ENCODE measurements at places on chromosomes 2 and 18. TPM values are rescaled to one million over a fixed set of nuclear protein-coding genes. Genes with fewer than 3 reads are reported as not detected.

GRCh38 chr18:9418047-9418690, 57.1 kb upstream of the RALBP1 start:
- no peak for DNase-seq

GRCh38 chr2:199219551-199219950, 238.2 kb downstream of the SATB2 start:
- no peak for DNase-seq

- peak; percentile 84 for DNase-seq
Observed at GRCh38 chr18:76803814-76804213, 18.5 kb upstream of the ZNF236 start.

DNA sequence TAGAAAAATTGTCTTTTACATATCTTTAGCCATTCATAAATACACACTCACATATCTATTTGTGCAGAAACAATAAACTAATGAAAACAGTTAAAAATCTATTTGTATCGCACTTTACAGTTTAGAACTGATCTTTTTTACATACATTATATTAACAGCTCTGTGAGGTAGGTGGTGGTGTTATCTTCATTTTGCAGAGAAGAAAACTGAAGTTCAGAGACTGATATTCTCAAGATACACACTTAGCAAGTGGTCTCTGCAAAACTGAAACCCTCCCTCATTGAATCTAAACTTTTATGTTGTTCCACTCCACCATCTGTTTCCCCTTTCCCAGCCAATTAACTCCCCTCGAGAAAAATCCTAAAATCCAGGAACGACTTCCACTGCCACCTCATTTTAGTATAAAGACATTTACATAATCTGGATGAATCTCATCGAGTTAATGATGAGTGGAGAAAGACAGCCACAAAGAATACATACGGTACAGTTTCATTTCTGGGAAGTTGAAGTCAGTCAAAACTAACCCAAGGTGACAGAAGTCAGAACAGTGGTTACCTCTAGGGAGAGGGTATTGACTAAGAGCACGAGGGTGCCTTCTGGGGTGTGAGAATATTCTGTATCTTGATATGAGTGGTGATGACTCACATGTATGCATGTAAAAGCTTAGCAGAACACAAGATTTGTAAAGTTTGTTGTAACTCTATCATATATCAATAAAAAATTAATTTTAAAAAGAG, 524.2 kb upstream of the TCF4 start:
- DNase-seq: peak; percentile 35

- DNase-seq: no peak
Observed at GRCh38 chr18:64019922-64020756, 50.3 kb downstream of the SERPINB8 start.

LDLRAD4 gene
- total RNA-seq: not detected

PRADC1 gene
- total RNA-seq: 9.5 TPM

DNA sequence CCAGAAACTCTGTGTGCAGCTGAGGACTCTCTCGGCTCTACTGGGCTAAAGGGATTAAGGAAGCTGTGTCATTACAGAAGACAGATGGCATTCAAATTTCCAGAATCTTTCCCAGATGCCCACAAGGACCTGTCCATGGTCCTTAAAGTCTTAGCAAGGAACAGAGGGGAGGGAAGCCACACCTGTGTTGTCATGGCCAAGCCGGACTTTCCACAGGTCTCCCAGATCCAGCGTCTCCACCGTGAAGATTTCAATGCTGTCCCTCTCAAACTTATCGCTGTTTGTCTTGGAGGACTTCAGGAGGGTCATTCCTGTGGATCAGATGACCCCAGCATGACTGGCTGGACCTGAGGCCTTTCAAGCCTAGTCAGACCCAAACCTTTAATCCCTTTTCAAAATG, 114.5 kb downstream of the LOXHD1 start:
- DNase-seq: peak; percentile 59

PTPN18 gene
- total RNA-seq: 43.1 TPM

- no peak for DNase-seq
Observed at GRCh38 chr2:71226096-71226964, 573 bp downstream of the PAIP2B start.

MC4R gene
- not detected for total RNA-seq

DNA sequence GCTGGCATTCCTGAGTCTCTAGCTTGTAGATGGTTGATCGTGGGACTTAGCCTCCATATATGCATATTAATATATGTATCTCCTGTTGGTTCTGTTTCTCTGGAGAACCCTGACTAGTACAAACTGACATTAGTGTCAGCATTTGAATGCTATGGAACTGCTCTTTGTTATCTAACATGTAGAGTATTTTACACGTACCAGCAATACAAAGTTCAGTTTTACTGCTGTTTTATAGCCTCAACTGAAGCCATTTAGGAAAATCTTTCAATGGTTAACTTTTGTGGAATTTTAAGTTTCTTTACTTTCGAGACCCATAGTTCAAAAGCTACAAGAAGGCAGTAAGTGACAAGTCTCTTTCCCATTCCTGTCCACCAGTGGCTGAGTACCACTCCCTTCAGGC, 418.4 kb downstream of the NUP35 start:
- DNase-seq: no peak

POTEJ gene
- not detected for total RNA-seq

GRCh38 chr2:199716807-199717586, 134.0 kb downstream of the FTCDNL1 start:
- peak; percentile 67 for DNase-seq

DNA sequence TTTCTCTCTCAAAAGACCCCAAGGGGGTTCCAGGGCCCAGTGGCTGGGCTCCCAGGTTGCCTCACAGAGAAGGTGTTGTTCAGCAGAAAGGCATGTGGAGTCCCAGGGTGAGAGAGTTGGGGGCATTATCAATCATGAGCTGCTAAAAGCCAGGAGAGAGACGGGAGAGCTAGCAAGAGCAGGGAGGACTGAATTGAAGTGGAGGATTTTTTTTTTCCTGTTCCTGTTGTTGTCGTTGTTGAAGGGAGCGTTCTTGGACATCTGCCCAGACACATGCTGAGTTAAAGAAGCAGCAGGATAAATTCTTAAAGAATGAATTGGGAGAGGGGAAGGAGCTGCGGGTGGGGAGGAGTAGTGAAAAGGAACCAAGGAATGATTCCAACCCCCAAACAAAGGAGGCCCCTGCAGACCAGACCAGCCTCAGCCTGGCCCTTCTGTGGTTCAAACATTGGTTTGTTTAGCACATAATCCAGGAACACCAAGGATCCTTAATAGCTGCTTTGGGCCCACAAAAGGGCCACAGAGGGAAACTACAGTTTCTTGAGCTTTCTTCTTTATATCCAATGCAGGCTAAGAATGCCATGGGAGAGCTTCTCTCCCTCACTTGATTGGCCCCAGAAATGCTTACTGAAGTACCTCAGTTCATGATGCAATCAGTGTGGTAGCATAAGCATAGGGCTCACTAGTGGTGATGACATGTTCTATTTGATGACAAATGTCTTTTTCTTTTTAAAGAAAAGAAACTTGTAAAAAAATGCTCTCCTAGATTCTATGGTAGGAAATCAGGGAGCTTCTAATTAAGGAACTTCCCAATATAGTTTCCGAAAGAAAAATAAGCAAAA, 146.0 kb downstream of the SETBP1 start:
- peak; percentile 84 for DNase-seq

GRCh38 chr2:104923665-104924064, 69.8 kb downstream of the POU3F3 start:
- DNase-seq: peak; percentile 3

GRCh38 chr2:6878549-6878948, 972 bp downstream of the RSAD2 start:
- no peak for DNase-seq

DNA sequence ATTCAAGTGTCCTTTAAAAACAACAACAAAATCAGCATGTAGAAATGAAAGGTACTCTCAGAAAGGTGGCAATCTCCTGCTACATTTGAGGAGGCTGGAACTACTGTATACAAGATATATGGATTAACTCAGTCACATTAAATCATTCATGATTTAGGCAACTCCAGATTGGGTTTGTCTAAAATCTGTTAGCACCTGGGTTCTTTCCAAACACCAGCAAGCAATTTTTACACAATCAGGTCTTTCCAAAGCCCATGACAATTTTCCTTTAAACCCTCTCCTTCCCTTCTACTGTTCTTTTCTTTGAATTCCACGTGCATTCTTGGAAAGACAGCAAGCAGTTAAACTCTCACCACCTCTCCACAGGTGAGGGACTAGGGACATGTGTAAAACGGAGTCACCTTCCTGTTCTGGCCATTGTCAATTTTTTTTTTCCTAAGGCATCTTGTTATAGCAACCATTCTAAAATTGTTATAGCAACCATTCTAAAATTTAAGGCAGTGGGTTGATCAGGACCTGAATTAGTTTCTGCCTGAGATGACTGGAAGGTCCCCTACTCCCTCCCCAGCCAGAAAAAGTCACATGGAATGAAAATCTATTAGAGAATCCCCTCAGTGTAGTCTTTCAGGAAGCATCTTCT, 113.9 kb downstream of the ANKRD44 start:
- peak; percentile 13 for DNase-seq

DNA sequence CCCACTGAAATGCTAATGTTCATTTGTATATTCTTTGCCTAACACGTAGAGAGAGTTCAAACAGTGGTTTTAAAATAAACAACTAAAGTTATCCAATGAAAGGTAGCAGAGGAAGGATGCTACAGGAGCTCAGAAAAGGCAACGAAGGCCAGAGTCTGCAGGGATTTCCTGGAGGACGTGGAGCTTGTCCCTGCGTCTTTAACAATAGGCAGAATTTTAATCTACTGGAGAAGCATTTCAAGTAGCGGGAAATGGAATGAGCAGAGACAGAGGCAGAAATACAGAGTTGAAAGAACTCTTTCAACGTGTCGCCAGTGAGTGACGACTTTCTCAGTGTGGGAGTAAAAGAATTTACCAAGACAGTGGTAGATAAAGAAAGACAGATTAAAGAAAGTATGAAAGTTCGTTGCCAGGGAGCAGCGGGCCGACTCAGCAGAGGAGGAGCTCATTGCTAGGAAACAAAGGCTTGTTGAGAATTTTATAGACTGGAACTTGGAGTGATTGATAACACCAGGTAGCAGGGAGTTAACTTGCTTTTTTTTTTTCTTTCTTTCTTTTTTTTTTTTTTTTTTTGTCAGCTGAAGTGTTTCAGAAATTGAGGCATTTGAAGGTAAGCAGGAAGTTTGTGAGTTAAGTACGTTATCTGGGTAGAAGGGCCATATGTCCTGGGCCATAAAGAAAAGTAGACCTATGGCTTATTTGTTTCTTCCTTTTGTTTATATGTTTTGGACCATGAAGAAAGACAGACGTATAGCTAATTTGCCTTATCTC, 625 bp upstream of the NBAS start:
- no peak for DNase-seq

GRCh38 chr2:38430597-38431207, 53.6 kb upstream of the ATL2 start:
- no peak for DNase-seq

- peak; percentile 9 for DNase-seq
Observed at GRCh38 chr2:29323301-29323700, 208.1 kb downstream of the CLIP4 start.

DNA sequence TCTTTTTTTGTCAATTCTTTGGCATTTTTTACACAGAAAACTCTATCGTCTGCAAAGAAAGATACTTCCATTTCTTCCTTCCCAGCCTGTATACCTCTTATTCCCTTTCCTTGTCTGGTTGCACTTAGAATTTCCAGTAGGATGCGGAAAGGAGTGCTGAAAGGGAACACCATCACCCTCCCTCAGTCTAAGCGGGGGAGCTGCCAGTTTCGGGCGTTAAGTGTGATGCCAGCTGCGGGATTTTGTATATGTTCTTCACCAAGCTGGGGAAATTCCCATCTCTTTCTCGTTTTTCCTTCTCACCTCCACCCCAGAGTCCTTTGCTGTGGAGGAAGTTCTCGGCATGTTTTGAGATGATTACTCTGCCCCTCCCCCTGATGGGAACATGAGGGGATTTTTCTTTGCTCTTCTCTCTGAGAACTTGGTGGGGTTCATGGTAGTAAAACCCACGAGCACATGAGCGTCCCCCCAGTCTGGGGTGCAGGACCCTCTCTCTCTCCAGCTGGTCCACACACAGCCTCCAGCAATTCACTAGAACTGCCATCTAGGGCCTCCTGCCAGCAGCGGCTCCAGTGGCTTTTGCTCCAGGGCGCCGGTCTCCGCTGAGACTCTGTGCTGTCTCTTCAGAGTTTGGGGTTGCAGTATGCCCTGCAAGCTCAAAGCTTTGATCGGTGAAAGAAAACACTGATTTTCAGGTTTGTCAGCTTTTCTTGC, 15.5 kb downstream of the AQP12A start:
- no peak for DNase-seq

- no peak for DNase-seq
Observed at GRCh38 chr18:29753379-29753778, 1289.2 kb downstream of the DSC3 start.

CDH2 gene
- total RNA-seq: 14.6 TPM

DNA sequence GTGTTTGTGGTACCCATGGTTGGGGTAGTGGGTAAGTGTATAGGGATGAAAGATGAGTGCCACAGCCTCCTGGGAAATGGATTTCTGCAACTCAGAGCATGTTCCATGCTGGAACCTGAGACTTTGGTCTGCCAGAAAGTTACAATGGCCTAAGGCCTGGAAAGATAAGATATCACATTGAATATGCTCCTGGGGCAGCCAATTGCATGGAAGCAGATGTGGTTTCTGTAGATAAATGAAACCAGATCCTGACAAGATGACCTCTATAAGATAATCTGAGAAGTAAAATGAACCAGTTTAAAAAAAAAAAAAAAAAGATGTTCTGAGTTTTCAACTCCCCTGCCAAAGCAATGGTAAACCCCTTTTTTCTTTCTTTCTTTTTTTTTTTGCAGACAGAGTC, 91.4 kb upstream of the NCK2 start:
- DNase-seq: no peak

- DNase-seq: no peak
Observed at GRCh38 chr2:136750065-136750464, 15.3 kb upstream of the THSD7B start.

DNA sequence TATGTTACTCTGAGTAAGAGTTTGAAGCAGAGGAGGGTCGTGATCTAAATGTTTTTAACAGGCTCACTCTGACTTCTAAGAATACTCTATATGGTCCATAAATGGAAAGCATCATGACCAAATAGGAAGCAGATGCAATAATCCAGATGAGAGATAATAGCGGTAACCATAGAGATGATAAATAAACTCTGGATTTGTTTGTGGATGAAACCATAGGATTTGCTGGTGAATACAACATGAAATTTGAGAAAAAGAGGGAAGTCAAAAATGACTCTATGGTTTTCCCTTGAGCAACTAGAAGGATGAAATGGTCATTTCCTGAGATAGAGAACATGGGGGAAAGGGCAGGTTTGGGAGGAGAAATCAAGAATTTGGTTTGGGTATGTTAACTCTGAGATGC, 3.9 kb downstream of the HEATR5B start:
- DNase-seq: no peak

CFAP53 gene
- 5.0 TPM for total RNA-seq

DNA sequence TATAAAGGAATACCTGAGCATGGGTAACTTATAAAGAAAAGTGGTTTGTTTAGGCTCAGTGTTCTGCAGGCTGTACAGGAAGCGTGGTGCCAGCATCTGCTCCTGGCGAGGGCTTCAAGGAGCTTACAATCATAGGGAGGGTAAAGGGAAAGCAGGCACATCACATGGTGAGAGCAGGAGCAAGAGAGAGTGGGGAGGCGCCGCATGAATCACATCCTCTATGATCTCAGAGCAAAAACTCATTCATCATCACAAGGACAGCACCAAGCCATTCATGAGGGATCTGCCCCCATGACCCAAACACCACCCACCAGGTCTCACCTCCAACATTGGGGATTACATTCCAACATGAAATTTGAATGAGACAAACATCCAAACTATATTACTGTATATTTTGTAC, 32.5 kb downstream of the R3HDM1 start:
- peak; percentile 23 for DNase-seq

IL1F10 gene
- not detected for total RNA-seq

BOK gene
- total RNA-seq: 15.5 TPM

Data from MCF 10A (cell line).